ENCODE measurements at places on chromosomes 16 and 17.

DNA sequence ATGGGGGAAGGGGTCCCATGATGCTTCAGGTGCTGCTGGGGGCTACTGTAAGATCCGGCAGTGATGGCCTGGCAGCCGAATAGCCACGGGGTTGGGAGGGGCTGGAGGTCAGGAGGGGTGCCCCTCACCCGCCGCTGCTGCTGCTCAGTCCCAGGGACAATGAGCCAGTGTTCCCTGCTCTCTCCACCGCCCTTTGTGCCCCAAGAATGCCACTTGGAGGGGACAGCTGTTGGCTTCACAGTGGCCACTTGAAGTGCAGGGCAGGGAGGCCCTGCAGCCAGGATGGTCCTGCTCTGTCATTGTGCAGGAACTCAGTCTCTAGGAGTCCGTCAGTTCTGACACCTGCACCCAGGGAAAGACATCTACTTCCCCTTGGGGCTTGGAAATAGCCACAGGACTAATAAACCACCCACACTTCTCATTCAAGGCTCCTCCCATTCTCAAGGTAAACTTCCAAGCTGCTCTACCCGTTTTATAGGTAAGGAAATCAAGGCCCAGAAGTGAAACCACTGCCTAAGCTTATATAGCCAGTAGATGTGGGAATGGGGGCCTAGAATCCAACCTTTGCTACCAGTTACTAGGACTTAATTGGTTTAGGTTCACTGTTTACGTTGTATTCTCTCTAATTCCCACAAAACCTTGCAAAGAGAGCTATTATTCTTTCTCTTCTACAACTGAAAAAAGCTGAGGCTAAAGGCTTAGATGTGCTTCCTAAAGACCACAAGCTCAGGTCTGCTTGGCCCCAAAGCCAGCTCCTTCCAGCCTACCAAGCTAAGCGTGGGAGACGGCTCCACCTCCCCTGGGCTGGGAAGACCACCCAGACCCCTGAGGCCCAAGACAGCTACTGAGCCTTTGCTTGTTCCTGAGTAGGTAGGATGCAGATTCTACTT, 6.2 kb upstream of the CPSF4L start:
- DNase-seq: no peak

DNA sequence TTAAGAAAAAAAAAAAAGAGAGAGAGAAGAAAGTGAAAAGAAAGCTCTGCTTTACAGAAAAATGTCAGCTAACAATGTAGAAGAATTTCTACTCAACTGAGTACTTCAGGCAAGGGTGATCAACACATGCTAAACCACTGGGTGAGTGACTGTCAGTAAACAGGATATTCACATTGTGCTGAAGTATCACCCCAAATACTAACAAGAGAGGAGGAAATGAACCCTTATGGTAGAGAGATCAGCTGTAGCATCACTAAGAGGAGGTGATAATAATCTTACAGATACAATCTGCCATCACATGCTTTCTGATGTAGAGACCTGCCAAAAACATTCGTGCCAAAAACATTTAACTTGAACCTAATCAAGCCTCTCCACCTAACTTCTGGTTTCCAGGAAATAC, 30.7 kb upstream of the ICAM2 start:
- DNase-seq: no peak

DNA sequence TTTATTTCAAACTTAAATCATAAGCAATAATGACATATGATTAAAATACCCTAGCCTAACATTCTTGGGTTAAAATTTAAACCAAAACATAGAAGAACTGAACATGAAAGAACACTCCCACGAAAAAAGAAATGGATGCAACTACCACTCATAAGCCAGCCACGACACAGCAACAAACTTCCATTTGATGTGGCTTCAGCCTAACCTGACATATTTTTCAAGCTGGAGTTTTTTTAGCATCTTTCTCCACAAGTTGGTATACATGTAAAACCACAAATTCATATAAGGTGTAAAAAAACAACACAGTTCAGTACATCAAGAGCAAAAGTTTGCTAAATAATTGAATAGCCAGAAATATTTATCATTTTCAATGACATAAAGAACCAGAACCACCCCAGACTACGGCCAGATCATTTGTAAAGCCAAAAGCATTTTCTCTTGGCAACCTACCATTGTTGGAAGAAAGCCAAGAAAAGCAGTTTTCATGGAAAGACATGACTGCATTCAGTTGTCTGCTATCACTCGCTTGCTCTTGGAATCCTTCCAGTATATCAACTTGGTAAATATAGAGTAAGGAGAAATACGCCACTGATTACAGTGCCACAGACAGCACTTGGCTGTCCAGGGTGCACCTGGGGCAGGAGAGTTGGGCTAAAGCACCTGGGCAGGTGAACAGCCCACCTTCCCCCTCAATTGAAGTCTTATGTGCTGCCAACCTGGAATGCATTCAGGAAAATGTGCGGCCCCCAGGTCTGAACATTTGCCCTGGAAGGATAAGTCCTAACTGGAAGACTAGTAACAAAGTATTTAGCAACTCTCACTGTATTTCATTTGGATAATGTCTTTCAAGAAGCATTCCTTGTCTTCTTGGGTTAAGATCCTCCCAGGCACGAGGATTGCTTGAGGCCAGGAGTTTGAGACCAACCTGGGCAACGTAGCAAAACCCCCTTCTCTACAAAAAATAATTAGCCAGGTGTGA, 60.5 kb downstream of the CREBBP start:
- DNase-seq: peak; percentile 89

GRCh38 chr17:7915179-7915610, 894 bp downstream of the RNF227 start:
- DNase-seq: peak; percentile 27

GRCh38 chr17:75471207-75471606, 14.8 kb downstream of the TMEM94 start:
- DNase-seq: no peak

GRCh38 chr16:51154271-51155171, 3.5 kb upstream of the SALL1 start:
- DNase-seq: no peak

- DNase-seq: no peak
Measured at GRCh38 chr16:20316715-20317114, 10.6 kb downstream of the GP2 start.

GRCh38 chr16:88453611-88454522, 787 bp downstream of the ZFPM1 start:
- DNase-seq: no peak

- peak; percentile 8 for DNase-seq
Measured at GRCh38 chr17:70521821-70522256, 352.5 kb downstream of the KCNJ2 start.

- no peak for DNase-seq
Measured at GRCh38 chr16:46715769-46716305, 26.4 kb downstream of the ORC6 start.

GRCh38 chr17:76431509-76431908, 21.4 kb downstream of the UBE2O start:
- DNase-seq: no peak

DNA sequence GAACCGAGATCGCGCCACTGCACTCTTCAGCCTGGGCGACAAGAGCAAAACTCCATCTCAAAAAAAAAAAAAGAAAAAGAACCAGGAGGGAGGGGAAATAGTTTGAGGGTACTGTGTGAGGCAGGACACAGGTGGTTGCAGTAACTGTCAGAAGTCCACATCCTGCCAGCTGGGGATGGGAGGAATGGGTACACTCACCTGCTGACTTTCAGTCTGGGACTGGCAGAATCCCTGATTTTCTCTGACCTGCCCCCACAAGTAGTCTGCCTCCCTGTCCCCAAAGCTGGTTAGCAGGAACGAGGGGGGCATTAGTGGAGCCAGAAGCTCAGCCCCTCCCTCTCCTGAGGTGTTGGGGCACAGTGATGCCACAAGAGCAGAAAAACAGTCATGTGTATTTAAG, 7.1 kb upstream of the ARL5C start:
- DNase-seq: no peak

- DNase-seq: no peak
Measured at GRCh38 chr16:54585094-54585997, 298.8 kb upstream of the IRX3 start.

GRCh38 chr17:44988044-44988942, 20.2 kb upstream of the C1QL1 start:
- DNase-seq: no peak

- DNase-seq: no peak
Measured at GRCh38 chr17:51638971-51639370, 378.6 kb downstream of the UTP18 start.

GRCh38 chr16:71971571-71971970, 28.6 kb downstream of the PKD1L3 start:
- DNase-seq: no peak

DNA sequence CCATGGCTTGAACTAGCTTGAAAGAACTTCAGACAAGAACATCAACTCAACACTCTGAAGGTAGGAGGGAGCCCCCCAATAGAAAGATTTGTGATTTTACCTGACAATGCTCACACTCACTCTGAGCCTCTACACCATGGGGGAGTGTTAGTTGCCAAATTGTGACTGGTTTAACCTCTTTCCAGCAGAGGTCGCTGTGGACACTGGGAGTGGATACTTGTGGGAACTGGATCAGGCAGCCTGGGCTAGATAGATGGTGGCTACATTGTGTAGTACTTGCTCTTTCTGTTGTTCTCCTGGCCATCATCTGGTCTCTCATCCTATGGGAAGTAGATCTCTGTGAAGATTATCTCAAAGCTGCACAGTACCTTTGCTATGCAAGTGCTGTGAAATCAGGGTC, 2.9 kb downstream of the SMPD3 start:
- DNase-seq: no peak

GRCh38 chr17:8806926-8807550, 7.9 kb upstream of the MFSD6L start:
- DNase-seq: no peak

GRCh38 chr16:1541293-1542165, 8.1 kb downstream of the TMEM204 start:
- no peak for DNase-seq

DNA sequence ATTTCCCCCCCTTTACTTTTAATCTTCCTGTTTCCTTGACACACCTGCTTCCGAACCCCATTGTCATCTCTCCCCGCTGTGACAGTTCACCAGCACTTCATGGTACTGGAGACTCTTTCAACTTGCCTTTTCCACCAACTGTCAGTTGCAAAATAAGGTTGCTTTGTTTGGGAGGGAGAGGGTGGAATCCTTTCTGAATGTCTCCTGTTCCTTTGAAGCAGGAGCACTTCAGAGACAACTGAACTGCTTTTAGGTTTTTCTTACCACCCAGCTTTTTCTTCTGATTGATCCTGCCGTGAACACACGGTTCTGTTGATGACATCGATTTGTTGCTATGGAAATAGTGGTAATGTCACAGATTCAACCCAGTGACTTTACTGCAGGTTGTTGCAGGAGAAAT, 42.0 kb downstream of the RPA1 start:
- no peak for DNase-seq

DNA sequence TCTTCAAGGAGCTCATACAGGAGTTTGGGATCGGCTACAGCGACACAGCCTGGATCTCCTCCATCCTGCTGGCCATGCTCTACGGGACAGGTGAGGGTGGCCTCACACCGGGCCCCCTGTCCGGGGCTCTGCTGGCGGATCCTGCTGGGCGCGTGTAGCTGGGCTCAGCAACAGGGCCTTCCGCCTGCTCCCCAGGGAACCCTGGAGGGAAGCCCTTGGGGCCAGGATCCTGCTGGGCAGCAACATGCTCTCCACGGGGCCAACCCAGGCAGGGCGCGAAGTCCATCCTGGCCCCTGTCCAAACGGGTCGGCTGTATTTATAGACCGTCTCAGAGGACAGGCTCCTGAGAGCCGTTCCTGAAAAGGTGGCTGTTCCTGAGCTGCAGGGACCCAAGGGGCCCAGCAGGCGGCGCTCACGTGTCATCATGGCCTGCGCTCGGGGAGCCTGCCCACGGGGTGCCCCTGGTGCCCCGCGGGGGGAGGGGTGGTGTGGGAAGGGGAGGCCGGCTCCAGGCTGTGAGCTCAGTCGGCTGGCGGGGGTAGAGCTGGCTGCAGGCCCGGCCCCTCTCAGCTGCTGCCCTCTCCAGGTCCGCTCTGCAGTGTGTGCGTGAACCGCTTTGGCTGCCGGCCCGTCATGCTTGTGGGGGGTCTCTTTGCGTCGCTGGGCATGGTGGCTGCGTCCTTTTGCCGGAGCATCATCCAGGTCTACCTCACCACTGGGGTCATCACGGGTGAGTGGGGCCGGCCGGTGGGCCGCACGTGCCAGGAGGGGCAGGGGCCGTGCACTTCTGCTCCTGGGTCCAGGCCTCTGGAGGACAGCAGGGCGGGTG, 7.5 kb downstream of the SLC16A3 start:
- DNase-seq: no peak

GRCh38 chr17:77491921-77492445, 351.2 kb downstream of the SEC14L1 start:
- no peak for DNase-seq

DNA sequence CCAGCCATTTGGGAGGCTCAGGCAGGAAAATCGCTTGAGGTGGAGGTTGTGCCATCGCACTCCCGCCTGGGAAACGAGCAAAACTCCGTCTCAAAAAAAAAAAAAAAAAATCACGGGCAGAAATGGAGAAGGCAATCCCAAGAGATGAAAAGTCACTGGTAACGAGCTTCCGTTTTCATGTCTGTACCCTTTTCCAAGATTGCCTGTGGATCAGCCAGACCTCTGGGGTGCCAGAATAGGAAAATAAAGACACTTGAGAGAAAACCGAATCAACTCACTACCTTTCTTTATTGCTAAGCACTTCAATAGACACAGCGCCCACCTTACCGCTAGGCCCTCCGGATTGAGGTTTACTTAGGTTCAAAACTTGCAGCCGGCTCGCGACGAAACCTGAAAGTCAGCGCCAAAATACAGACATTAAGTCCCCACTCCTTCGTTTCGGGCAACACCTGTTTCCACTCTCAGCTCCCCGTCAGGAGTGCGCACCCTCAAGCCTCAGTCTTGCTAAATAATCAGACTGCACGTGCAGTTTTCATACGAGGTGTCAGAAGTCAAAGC, 970 bp upstream of the TRAF7 start:
- no peak for DNase-seq

DNA sequence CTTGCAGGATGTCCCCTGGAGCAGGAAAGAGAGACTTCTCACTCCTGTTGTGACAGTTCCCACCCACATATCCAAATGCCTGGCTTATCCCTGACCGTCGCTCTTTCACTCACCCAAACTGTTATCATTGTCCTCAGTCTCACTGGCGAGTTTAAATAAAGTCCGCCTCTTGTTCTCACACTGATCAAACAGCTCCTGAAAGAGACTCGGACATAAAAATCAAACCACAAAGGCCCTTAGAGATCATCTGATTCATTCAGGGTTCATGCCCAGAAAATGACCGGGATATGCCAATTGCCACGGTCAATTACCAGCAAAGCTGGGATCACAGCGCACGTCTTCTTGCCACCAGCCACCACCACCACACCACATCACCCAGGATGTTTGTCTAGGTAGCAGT, 19.9 kb downstream of the GGA3 start:
- DNase-seq: no peak

Measured in skeletal muscle cell (primary cell).